ENCODE measurements at places on chromosomes 7 and 10.

DNA sequence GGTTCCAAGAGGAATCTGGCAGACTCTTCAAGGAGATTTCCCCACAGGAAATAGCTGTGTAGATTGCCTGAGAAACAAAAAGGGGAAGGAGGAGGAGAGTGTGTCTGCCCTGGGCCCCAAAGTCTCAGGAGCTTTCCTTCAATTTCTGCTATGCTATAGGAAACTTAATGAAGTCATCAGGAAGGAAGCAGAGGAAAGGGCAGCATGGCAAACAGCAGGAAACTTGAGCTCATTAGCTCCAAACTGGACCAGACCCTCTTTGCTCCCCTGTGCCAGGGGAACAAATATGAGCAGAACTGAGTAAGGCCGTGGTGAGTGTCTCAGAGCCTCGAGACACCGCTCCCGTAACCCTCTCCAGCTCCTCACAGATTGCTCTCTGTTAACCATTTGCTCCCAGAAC is 4.8 kb upstream of the KCNIP2 start:
- no peak for DNase-seq

- no peak for DNase-seq
Measured at GRCh38 chr10:33279811-33280602, 54.5 kb downstream of the NRP1 start.

GRCh38 chr10:18713077-18713476 is 53.8 kb downstream of the ARL5B start:
- no peak for DNase-seq

- DNase-seq = no peak
Measured at GRCh38 chr10:91409069-91409868, 875 bp upstream of the HECTD2 start.

- no peak for DNase-seq
Measured at GRCh38 chr7:151940048-151940811, 16.0 kb upstream of the GALNTL5 start.

DNA sequence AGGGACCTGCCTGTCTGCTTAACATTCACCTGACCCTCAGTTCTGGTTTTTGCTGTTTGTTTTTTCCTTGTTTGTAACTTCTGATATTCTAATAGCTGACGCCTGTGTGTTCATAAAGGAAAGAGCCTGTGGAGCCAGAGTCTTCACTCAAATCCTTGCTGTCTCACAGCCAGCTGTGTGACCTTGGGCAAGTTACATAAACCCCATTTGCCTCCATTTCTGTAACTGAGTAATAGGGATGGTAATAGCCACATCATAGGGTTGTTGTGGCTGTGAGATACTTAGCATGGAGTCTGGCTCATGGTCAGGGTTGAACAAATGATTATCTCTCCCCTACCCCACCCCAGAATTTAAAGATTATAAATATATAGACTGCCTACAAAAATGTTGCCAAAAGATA is 27.0 kb downstream of the WBP1L start:
- DNase-seq = no peak

DNA sequence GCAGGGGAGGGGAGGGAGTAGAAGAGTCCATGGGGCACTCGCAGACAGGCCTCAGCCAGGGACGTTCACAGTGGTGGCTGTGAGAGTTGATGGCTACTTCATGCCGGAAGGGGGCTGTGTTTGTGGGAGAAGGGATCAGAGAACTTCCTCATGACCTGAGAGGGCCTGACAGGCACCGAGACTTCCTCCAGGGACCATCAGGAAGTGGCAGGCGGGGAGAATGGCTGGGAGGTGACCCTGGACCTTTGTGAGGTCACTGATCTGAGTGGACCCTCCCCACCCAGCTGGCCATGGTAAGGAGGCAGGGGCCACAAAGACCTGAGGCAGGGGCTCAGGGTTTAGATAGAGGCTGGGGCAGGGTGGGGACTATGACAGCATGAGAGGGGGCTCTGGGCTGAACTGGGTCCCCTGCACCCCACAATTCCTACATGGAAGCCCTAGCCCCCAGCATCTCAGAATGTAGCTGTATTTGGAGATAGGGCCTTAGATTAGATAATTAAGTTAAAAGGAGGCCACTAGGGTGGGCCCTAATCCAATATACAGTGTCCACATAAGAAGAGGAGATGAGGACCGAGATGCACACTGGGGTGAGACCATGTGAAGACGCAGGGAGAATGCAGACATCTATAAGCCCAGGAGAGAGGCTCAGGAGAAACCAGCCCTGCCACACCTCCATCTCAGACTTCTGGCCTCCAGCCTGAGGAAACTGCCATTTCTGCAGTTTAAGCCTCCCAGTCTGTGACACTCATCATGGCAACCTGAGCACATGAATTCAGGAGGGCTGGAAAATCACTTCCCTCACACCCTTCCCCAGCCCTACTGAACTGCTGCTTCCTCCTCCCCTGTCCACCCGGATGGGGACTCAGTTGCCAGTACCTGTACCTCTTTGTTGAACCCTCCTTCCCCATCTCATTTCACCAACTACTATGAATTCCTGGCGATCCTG is 273.9 kb upstream of the ZNF32 start:
- no peak for DNase-seq

DNA sequence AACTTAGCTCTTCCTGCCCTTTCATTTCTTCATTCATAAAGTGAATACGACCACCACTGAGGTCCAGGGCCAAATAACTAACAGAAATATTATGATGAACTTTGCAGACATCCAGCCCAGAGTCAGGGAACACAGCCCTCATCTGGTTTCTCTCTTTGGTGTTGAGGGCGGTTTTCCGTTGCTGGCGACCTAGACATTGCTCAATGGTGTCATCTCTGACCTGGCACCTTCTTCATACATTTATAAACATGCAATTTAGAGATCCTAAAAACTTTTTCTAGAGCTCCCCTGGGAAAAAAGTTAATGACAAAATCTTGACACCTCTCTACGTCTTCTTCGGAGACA is 324 bp upstream of the TET1 start:
- DNase-seq = peak; percentile 4

GRCh38 chr10:97399843-97400545 is 1.1 kb downstream of the RRP12 start:
- peak; percentile 36 for DNase-seq

GRCh38 chr7:35624299-35625186 is 70.4 kb downstream of the HERPUD2 start:
- DNase-seq = peak; percentile 32

GRCh38 chr10:73816917-73817729 is 5.7 kb upstream of the NDST2 start:
- no peak for DNase-seq

DNA sequence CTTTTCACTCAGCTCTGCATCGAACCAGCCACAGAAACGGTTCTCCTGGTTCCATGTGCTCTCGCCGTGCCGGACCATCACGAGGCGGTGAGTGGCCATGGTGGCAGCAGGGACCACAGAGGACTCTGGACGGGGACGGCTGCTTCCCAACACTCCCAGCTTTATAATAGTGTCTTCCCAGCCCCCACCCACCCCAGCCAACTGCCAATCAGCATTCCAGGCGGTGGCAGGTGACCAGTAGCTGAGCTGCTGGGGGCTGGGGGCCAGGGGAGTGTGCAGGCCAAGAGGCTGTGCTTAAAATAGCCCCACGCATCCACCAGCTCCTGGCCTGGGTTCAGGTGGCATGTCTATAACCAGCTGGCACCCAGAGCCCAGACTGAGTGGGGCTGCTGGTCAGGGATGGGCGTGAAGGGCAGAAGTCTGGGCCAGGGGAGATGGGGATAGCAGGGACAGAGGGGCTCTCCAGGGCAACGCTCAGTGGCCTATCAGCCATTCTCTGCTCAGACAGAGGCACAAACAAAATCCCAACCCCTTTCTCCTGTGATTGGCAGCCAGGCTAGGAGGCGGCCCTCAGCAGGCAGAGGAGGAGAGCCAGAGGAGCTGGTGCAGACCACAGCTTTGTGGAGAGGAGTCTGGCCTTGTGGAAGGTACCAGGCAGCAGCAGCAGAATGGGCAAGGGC is at the start of gene PGAM2:
PGAM2 (minus strand) TSS at position 137 of the 680 bp plus-strand sequence; CDS start at position 99, 38 bp downstream.
- no peak for DNase-seq
